ENCODE measurements at places on chromosomes 5 and 9.

GRCh38 chr5:53424686-53425615 is 55.5 kb upstream of the FST start:
- DNase-seq: no peak

DNA sequence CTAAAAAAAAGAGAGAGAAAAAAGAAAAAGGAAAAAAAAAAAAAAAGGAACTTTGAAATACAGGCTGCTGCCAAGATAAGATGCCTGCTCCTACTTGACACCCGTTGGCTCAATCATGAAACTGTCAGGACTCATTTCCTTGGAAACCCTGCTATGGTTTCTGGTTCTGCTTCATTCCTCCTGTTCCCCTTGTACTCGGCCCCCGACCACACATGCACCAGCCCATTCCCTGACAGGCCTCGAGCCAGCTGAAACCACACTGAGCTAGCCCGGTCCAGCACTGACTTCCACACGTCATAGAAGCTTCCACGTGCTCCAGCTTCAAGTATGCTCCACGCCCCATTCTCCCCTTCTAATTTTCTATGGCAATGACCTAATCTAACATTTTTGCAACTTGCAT is 93.2 kb downstream of the MYO10 start:
- no peak for DNase-seq

DNA sequence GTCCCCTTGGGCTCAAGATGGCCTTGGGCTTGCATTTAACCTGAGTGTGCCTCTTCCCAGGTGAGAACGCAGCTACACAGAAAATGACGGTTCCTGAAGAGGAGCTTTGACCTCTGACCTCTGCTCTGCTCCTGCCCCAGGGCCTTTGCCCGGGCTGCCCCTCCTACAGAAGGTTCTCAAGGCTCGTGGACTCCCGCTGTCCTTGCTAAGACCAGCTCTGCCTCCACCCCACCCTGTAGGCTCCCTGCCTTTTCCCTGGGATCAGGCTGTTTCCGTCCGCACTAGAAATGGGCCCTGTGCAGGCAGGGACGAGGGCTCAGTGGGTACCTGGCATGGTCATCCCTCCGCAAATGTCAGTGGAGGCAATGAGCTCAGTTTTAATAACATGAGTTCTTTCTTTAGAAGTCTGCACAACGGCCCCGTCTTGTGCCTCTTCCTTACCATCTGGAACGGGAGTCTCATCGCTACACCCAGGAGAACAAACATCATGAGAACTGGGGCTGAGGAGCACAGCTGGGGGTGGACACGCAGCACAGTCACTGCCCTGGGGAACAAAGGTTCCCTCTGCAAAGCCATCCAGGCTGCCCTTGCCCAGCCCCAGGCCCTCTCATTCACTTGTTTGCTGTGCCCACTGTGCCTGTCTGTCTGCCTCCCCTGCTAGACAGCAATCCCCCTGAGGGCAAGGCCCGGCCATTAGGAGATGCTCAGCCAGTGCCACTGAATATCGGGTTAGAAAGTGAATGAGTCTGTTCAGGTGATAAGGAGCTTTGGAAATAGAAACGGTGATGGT is 26.7 kb upstream of the LPCAT1 start:
- DNase-seq: no peak

DNA sequence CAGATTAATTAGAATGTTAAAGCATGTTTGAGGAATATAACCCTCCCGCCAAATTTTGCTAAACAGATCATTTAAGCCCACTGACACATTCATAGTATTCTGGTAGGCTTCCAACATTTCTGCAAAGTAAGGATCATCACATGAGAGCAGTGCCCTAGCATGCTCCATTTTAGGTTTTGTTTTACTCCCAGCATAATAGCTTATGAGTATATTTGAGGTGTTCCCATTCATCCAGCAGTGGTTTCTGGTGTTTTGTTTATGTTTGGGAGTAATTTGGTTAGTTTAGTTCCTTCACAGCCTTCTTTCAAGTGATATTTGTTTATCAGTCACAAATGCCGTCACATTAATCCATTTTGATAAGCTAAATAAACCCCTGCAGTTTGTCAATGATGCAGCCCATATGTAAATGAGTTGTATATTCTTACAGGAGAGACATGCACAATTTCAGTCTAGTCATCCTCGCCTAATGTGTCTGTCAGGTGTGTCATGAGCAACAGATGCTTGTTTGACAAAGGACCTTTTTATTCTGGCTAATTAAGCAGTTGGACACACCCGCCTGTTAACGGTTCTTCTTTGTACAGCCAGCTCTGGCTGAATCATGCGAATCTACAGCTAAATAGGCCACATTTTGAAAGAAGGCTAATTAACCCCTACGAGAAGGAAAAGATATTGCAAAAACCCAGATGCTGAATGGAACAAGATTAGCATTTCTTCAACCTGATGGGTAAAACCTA is 124.4 kb downstream of the RFX3 start:
- DNase-seq: no peak

DNA sequence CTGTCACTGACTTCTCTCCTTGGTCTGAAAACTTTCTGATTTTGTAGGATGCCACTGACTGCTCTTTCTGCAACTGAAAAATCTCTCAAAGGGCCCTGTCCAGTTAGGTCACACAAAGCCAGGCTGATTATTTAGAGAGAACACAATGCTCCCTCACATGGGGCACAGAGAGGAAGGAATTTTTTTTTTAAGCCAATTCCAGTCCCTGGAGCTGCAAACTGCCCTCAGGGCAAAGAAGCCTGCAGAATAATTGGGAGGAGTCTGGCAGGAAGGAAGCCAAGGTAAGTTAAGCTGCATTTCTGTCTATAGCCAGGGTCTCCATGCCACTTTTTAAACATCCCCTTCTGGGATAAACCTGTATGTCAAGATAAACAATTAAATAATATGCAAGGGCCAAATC is 305.5 kb downstream of the ZSWIM6 start:
- DNase-seq: no peak

GRCh38 chr9:69086312-69086711 is 50.8 kb downstream of the FXN start:
- DNase-seq: no peak

DNA sequence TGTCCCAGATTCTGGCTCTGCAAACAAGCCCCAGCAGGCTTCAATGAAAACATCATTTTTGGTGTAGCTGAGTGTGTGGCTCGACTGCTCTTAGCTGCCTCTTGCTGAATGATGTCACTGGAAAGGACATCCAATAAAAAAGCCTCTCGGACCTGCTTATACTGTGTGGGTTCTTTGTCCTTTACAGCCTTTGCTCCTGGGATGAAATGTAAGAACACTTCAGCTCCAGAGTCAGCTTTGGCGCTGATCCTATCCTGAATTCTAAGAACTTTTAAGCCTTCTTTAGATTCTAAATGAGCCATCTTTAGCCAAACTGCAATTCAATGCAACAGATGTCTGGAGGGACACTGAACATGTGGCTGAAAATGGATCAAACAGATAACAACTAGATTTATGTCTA is 404.6 kb upstream of the C9orf72 start:
- DNase-seq: no peak

DNA sequence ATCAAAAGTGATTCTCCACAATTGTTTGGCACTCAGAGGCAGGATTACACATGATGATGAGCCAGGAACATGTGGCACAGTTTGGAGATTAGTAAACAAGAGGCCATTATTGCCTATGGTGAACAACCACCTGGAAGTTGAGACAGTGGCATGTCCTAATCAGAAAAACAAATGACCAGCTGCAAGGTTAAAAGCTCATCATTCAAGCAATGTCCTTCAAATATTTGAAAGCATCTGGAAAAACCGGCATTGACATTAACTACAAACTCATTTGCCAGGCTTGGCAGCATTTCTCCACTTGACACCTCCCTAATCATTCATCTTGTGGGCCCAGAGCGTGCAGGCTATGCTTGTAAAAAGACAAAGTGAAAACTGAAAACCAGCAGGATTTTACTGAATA is 80.6 kb upstream of the MEGF10 start:
- no peak for DNase-seq

- DNase-seq: no peak
Measured at GRCh38 chr5:66306844-66307315, 162.8 kb downstream of the SREK1 start.

DNA sequence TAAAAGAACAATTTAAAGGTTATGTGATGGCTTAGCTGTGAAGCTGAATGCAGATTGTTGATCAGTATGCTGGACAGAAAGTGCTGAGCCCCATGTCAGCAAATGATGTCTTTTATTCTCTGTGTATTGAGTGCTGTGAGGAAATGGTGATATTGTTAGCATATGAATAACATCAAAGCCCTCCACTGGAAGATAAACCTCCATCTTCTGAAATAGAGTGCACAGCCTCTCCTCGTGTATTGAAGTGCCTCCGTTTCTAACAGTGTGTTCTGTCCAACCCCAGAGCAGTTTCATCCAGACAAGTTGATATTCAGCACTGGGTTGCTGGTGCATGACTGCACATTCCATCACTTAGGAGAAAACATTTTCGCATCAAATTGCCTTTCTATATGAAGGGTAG is 242.9 kb downstream of the CSNK1G3 start:
- no peak for DNase-seq

GRCh38 chr5:53201746-53202145 is 92.2 kb upstream of the MOCS2 start:
- no peak for DNase-seq

DNA sequence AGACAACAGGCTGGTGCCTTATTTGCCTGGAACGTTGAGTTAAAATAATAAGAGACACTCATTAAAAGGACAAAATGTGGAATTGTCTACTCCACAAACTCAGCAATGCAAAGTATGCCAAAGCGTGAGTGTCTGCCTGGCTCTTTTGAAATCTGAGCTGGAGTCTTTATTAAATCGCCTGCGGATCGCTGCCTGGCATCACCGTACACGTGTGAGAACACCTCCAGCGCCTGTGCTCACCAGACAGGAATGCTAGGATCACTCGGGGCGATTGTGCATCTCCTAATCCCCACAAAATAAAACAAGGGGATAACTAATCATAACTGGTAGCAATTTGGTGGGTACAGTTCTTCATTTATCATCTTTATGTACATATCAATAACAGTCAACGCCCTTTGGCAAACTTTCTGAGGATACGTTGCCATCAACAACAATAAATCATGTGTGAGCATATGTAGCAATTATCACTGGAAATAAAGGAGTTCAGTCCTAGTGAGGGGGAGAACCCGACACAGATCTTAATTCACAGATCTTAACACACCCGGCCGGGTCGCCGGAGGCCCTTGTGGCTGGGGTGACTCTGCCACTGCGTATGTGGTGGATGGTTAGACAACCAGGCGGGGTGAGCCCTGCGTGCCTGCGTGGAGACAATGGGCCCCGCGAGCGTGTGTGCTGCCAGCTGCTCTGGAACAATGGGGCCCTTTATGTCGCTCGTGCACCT is 284.9 kb upstream of the IRX1 start:
- no peak for DNase-seq

DNA sequence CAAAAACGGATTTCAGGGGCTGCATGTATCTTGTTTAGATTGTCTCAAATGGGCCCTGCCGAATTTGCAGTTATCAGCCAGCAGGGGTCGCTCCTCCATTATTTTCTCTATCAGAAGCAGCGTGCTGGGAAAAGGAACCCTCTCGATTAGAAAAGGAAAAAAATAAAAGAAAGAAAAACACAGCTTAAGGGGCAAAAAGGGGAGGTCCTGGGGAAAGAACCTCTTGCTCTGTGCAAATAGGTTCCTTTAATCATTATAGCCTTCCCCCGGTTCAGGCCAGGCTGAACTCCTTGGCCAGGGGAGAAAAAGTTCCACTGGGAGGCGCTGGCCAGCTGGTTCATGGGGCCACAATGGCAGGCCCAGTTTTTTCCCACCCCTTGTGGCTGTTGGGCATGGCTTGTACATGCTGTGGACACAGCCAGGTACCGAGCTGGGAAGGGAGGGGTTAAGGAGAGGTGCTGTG is 25.0 kb upstream of the CAPSL start:
- DNase-seq: peak; percentile 40

DNA sequence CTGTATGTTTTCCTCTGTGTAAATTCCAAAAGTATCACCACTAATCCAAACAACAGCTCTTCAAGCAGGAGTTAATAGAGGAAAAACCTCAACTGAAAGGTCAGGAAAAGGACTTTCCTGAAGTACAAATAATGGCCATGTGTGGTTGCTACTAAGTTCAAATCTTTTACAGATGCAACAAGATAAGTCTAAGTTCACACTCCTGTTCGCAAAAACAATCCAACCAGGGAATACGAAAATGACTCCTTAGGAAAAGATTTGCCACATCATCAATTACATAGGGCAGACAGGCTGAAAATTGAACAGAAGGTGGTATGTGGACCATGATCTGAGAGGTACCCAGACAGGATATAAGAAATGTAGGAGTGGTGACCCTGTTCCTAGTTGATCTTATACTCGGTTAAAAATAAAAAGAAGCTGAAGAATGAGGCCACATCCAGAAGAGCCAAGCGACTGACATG is 210.2 kb downstream of the TSSK1B start:
- DNase-seq: no peak

GRCh38 chr9:94861589-94862272 is 135.2 kb downstream of the AOPEP start:
- no peak for DNase-seq

GRCh38 chr5:140609126-140609525 is 23.8 kb downstream of the CD14 start:
- peak; percentile 82 for DNase-seq

DNA sequence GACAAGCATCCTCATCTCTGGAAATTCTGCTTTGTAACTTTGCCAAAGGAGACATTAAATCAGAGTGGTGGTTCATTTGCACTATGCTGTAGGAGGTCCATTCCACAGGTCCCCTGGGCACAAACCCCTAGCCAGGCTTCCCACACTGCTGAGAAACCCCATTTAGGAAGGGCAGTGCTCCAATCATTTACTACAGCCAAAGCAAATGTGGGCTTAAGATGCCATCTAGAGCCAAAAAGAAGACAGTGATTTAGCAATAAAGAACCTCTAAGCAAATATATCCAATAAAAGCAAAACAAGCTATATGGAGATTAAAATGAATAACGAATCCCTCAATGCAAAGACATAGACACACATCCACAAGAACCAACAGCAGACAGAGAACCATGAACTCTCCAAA is 129.0 kb upstream of the ALDH1B1 start:
- peak; percentile 5 for DNase-seq

DNA sequence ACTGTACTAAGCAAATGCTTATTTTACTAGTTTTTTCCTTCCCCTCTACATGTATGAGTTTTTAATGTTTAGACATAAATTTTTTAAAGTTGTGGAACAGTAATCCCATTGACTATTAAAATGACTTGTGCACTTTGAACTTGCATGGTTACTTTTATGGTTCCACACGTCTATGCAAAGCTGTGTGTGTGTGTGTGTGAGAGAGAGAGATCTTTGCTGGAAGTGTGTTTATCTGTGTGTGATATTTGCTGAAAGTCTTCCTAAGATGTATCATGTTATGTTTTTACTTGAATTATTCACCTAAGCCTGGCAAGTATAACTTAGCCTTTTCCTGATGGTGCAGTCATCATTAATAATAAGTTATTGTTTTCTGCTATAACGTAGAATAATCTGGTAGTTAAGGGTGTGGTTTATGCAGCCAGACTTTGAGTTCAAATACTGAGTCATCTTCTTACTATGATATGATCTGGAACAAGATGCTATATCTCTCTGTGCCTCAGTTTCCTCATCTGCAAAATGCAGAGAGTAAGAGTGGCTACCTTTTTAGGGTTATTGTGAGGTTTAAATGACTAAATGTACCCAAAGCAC is 138.6 kb downstream of the SMARCA2 start:
- DNase-seq: no peak

GRCh38 chr9:23290973-23291372 is 535.1 kb downstream of the ELAVL2 start:
- DNase-seq: no peak

- no peak for DNase-seq
Measured at GRCh38 chr5:60395712-60396329, 304.1 kb downstream of the DEPDC1B start.

Data from inflammatory macrophage (primary cell).